NCI-H187 treated with DMSO at 0.1 percent for 48 hours (cell line): ENCODE measurements at places on chromosomes 1 and 21.

DNA sequence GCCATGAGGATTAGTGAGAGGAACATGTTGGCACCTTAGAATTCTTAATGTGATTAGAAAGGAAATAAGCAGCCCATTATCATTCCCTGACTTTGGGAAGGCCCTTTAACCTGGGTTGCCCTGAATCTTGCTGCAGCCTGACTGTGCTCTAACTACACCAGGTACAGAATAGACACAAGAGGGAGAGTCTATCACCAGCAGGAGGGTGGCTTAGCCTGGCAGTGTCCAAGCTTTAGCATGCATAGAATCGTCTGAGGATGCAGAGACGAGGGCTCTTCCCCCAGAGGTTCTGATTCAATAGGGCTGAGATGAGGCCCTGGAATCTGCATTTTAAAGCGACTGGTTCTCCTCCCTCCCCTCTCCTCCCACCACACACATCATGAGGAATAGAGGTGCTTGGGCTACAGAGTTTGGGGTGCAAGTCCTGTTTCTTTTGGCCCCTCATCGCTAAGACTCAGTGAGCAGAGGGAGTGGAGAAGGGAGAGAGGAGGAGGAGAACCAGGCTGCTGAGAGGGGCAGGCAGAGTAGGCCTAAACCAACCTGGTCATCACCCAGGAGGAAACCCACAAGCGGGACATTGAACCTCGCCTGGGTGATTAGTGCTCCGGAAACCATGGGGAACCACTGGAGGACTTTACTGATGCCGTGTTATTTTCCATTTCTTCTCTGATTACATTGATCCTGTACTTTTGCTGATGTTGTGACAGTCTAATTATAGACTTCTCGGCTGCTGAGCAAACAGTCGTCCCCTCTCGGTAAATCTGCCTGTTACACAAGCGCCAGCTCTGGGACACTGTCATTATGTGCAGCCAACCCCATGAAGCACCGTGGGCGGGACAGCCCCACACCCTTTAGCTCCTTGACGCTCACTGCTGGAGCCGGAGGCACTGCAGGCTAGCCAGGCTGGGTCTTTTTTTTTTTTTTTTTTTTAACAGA is 6.3 kb upstream of the TENT5C start:
- DNase-seq = no peak

DNA sequence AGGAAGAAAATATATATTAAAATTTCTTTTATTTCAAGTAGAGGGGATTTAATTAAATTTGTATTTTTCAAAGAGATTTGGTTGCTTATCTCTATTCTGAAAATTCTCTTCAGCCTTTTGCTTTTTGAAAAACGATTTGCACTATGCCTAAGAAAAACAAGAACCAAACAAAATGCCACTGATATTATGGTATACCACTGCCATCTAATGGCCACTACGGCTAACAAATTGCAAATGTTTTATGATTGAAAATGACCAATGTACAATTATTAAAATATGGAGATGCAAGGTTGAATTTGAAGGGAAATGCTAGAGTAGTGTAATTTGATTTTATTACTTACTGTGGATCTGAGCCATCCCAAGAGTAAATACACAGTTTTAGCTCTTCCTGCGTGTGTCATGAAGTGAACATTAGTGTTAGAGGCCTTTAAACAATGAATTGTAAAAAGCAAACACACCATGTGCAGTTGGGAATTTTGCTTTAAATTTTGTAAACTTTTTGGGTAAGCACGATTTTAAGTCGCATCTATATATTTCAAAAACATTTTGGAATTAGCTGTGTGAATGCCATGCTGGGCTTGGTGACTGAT is 137.4 kb upstream of the USP25 start:
- no peak for DNase-seq

- no peak for DNase-seq
Measured at GRCh38 chr1:76607717-76608116, 259.6 kb upstream of the ST6GALNAC5 start.

DNA sequence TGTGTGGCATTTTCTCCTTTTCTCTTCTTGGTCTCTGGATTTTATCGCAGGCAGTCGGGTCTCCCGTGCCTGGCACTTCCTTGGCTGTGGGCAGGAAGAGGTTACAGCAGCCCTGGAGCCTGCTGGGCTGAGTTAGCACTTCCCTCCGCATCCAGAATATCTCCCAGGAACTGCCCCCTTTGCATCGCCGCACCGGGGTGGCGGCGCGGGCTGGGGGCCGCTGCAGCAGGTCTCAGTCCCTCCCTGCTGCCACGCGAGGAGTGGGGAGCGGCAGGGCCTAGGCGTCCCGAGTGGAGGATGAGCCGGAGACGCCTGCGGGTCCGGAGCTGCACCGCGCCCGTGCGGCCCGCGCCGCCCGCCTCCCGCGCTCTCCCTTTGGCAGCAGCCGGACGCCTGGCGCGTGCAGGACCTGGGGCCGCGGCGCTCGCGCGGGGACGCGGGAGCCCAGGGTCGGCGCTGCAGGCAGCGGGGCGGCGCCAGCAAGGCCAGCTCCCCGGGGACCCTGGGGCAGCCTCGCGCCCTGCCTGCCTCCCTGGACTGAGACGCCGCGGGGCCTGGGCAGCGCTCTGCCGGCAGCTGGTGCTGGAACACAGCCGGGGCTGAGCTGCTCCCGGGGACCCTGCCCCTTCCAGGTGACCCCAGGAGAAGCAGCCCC is 192.8 kb downstream of the PRDM2 start:
- DNase-seq = no peak

DNA sequence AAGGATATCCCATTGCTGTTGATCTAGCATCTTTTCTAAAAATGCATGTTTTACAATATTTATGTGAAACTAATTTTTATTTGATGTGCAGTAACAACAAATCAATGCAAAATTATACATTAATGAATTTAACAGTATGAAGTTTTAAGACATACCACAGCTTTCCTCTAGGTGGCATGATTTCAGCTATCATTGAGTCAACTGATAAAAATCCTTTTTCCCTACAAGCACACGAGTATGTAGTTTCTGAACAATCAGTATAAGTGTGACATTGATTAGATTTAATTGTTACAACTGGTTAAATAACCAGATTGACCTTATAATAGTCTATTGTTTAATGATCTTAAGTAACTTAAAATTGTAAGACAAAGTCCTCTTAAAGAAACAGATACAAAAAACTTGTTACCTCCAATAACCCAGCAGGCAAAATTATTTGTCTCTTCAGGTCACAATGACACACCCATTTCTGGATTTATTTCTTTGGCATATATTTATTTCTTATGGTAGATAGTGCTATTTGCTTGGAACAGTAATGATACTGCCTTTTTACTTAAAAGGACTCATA is 5.8 kb upstream of the TGFB2 start:
- DNase-seq = no peak

GRCh38 chr1:11997081-11997850 is 17.0 kb downstream of the MFN2 start:
- DNase-seq = no peak

DNA sequence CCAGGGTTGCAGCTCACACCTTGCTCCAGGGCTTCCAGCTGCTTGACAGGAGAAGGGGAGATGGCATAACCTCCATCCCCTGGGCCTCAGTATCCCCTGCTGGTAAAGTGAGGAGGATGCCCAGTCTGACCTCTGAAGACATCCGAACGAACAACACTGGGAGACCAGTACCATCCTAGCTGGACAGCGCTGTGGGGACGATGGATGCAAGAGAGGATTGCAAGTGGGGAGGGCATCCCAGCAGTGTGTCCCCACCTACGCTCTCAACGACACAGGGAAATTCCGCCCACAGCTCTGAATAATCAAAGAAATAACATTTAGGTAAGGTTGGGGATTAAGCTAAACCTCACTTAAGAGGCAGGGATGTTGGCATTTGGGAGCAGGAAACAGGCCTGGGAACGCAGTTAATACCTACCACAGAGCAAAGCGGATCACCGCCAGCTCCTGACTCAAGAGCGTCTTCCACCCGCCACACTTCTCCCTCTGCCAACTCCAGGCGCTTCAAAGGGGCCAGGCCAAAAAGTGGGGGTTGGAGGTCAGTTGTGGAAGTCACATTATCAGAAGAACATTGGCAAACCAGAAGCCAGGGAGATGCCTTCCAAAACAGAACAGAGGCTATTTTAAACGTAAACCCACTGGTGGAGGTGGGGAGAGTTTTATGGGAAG is 47.6 kb downstream of the SSBP3 start:
- no peak for DNase-seq
